ENCODE measurements at places on chromosomes 1 and 21. TPM values are rescaled to one million over a fixed set of nuclear protein-coding genes. Genes with fewer than 3 reads are reported as not detected.

Gene MSH4
- total RNA-seq: 1.7 TPM

Gene KRTAP21-2
- not detected for total RNA-seq

GRCh38 chr21:19508844-19509243 lies 1105.3 kb upstream of the TMPRSS15 start:
- DNase-seq: no peak

DNA sequence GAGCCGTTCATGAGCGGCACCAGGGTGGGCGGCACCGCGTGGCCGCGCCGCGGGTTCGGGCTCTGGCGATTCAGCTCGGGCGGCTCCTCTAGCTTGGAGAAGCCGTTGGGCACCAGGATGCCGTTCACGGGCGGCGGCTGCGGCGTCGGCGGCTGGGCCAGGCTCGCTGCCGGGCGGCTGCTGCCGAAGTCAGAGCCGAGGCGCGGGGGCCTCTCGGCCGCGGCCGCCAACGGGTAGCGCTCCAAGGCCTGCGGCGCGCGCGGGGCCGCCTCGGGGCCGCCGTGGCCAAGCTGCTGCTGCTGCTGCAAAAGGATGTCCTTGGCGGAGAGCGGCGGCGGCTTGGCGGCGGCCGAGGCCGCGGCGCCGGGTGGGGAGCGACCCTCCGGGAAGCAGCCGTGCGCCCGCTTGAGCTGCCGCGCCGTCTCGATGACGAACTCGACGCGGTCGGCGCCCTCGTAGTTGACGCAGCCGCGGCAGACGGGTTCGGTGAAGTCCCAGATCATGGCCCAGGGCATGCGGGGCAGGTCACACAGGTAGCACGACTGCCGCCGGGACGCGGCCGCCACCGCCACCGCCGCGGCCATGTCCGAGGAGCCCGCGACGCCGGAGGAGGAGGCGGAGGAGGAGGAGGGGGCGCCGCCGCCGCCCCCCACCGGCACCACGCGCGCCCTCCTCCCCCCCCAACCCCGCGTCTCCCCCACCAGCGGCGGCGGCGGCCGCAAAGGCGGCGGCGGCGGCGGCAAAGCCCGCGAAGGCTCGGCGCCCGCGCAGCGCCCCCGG lies 877 bp downstream of the IRF2BP2 start:
- DNase-seq: peak; percentile 91

Measured in B cell (primary cell).